ENCODE measurements at places on chromosomes 16 and 17. TPM values are rescaled to one million over a fixed set of nuclear protein-coding genes. Genes with fewer than 3 reads are reported as not detected.

GRCh38 chr17:34533806-34534527, 45.4 kb upstream of the TMEM132E start:
- no peak for DNase-seq

DNA sequence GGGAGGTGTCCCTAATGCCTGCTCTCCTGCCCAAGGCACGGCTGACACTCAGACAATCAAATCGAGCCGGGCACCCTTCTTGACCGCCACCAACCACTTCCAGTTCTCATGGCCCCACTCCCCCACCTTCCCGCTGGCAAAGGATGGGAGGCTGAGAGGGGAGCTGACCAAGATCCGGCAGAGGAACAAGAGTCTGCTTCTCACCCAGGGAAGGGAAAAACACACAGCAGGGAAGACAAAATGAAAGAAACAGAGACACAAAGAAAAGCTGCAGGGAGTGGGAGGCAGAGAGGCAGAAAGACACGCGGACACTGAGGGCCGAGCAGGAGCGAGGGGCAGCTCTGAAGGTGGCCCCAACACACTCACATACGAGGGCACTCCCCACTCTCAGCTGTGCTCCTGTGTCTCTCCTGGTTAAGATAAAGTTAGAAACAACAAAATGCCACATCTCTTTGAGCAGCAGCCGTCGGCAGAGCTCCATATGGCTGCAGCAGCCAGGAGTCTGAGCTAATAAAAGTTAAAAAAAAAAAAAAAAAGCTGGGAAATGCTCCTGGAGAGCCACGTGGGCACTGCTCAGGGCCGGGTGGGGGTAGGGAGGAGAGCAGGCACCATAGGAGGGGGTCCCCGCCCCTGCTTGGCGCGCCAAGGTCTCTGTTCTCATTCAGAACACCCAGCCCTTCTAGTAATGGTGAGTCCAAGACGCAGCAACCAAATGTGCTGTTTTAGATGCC, 7.4 kb downstream of the LRRC75A start:
- no peak for DNase-seq

GRCh38 chr17:38674014-38674748, 576 bp downstream of the EPOP start:
- DNase-seq, result no peak

DNA sequence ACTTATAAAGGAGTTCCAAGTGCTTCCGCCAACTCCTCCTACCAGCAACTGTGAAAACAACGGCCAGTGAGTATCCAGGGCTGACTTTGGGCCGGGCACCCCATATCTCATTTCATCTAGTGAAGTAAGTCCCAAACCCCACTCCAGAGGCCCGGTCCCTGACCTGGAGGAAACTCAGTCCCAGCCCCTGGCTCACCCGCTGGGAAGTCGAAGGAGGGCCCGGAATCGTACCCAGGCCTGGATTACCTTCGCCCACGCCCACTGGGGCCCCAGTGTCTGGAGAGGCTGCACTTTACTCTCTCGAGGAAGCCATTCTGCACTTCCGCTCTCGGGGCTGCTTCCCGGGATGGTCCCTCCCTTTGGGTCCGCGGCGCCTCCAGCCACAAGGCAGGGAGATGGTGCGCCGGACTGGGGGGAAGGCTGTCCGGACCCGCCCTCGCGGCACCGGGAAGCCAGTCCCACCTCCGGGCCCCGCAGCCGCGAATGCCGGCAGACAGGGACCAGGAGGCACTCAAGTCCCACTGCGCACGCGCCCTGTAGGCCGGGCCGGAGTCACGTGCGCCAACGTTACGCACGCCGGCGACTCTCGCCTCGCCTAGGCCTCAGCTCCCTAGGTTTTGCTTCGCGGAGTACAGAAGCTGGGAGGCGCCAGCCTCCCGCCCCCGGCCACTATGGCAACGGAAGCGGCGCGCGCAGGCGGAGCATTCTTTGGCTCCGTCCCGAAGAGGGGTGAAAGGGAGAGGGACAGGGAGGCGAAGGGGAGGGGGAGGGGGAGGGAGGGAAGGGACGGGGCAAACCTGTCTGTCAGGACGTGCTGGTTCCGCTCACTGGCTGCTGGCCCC, at the start of gene CMTR2:
Gene CMTR2, minus strand, starts transcription at position 513 of the 842 bp plus-strand sequence. CDS start 3,482 bp downstream, outside the sequence.
- DNase-seq, result peak; percentile 95

DNA sequence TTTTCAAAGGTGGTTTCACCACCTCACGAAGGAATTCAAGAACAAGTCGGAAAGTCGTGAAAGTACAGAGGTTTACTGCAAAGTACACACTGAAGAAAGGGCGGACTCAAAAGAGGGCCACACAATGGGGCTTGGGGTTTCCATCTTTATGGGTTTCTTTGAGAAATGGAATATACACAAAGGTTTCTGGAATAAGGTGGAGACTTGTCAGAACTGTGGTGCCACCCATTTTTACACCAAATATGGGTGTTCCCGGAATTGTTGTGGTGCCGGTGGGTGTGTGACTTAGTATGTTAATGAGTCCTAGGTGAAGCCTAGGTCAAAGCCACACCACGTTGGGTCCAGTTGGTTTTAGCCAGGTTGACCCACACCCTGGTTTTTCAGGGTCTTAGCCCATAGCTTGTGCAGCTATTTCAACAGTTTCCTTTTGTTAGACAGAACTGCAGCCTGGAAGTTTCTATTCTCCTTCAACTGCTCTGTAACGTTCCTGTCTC, 567 bp upstream of the GCSH start:
- DNase-seq, result peak; percentile 29

- no peak for DNase-seq
These were observed 25.5 kb downstream of the CDH5 start for GRCh38 chr16:66391726-66392670.

- DNase-seq, result no peak
These were observed 488.5 kb upstream of the SOX9 start for GRCh38 chr17:71632328-71632727.

DNA sequence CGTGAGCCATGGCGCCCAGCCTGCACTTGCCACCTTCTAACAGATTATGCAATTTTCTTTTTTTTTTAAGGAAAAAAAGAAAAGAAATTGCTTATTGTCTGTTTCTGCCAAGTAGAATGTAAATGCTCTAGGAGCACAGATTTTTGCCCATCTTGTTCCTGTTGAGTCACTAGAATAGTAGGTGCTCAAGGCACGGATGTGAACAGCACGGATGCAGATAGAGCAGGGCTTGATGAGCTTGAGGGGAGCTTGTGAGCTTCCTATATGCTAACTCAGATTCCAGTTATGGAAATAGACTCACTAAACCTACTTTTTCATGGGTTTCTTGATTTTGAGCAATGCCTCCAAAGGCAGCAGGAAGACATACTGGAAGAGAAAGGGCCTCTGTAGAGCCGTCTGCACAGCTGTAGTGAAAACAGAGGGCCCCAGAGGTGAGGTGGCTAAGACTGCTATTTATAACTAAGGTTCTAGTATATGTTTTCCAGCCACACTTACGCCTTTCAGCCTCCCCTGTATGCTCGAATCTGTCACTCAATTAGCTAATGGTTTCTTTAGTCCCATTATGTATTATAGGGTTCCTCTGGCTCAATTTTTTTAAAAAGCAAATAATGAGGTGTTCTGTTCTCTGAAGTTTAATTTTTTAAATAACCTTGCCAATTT, 72.8 kb downstream of the WWP2 start:
- DNase-seq, result no peak

- no peak for DNase-seq
These were observed 17.9 kb downstream of the NGFR start for GRCh38 chr17:49513044-49513395.

DNA sequence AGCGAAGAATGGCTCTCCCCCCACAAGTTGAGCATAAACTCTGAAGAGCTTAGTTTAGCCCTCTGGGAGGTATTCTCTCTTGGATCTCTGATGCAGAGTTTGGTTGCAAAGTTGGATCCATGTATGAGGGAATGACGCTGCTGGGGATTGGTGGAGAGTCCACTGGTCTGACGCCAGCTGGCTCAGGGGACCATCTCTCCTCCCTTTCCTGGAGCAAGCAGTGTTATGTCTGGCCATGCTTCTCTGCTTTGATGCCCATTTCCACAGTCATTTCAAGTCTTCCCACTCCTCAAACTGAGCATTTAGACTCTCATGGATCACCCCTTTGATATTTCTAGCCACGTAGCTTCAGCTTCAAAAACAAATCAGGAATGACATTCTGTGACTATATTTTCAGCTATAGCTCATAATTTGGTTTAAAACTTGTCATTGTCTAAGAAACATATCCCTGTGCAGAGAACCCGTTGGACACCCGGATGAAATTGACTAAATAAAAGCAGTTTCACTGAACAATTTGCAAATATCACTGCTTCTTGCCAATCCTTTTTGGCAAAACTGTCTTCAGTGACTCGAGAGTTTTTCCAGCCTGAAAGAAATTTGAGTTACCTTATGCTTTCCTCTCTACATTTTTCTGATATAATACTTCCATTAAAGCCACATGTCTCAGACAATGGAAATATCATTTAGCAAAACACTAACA, 193.4 kb upstream of the CDH11 start:
- no peak for DNase-seq

DNA sequence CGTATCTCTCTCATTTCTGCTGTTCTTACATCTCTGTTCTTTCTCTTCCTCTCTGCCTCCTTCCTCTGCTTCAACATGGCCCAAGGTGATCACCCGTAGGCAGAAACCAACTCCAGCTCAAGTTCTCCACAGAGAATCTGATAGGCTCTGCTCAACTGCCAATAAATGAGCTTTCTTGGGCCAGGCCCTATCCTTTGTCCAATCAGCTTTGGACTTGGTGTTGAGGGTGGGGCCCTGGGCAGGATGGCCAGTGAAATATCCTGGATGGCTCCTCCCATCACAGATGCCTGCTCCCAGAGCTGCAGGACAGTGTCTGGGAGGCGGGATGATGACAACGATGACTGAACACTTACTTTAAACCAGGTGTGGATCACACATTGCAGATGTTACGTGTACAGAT, 17.4 kb upstream of the BRD7 start:
- no peak for DNase-seq

DNA sequence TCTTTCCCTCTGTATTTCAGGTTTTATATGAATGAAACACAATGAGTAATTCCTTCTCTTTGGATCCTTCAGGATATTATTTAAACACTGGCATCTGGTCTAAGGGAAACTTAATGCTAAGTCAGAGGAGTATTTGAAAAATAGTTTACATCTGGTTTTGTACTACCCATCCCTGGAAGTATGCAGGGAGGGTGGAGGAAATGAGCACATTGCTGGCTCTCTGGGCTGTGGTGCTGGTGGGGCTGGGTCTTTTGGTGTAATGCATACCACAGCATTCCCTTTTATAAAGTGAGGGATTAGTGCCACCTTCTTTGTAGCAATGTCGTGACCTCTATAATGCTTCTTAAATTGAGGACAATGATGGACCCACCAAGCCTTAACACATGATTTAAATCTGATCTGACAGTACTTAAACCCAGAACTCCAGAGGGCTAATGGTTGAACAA, 105.5 kb upstream of the AXIN2 start:
- no peak for DNase-seq

- DNase-seq, result no peak
These were observed 36.6 kb upstream of the ADORA2B start for GRCh38 chr17:15908378-15908777.

DNA sequence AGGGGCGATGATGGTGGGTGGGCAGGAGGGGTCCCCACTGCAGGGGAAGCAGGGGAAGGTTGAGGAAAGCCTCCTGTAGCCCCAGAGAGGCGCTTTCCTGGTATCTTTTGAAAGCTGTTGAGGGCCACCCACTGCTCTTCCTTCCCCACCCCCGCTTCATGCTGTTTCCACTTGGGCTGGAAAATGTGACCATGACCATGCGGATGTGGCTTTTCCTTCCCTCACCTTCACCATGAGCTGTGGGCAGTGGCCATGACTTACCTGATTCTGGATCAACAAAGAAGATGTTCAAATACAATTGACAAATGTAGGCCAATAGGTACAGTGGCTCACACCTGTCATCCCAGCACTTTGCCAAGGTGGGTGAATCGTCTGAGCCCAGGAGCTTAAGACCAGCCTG, 13.8 kb downstream of the MVP start:
- DNase-seq, result no peak

GRCh38 chr16:50831751-50832150, 89.9 kb downstream of the CYLD start:
- DNase-seq, result no peak

DNA sequence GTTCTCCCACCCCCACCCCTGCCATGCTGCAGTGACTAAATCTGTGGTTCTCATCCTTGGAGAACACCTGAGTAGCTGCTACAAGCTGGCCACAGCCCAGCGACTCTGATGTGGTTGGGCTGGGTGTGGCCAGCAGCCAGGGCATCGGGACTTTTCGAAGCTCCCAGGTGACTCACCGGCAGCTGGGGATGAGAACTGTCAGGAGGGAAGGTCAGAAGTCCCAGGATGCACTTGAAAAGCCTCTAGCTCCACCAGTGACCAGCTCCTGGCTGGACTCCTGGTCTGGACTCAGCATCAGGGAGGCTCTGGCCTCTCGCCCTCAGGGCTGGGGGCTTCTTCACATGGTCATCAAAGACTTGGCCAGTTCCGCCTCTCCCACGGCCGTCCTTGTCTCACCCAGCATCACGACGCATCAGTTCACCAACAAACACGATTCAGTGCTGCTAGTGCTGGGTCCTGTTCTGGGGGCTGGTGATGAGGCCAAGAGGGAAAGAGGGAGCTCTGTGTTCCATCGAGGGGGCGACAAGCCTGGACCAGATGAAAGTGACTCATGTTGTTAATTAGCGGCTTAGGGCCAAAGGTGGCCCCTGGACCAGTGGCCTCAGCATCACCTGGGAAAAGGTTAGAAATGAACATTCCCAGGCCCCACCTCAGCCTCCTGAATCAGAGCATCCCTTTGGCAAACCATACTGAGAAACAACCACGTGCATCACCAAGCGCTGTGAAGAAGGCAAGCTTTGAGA, 3.9 kb upstream of the C17orf99 start:
- DNase-seq, result peak; percentile 75

DNA sequence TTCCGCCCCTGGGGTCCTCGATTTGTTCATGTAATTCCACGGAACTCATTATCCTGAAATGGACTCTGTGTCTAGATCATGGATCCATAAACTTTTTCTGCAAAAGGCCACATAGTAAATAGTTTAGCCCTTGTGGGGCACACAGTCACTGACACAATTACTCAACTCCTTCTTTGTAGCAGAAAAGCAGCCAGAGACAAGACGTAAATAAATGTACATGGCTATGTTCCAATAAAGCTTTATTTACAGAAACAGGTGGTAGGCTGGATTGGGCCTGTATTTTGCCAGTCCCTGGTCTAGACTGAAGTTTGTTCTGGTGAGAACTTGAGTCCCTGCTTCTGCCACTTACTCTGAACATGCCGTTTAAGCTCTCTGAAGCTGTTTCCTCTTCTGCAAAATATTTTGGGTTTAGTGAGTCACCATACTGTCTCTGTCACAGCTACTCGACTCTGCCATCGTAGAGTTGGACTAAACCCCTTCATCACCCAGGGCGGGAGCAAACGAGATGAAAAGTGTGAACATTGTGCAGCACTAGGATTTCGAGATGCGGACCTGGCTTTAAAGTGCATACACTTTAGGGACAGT, 61.9 kb upstream of the FOXF1 start:
- DNase-seq, result no peak

- no peak for DNase-seq
These were observed 4.2 kb downstream of the SMPD3 start for GRCh38 chr16:68444056-68444657.

PPM1E gene
- 0.22 TPM for total RNA-seq

CNTD1 gene
- total RNA-seq, result 2.4 TPM

IL34 gene
- total RNA-seq, result 0.89 TPM

CES5A gene
- not detected for total RNA-seq

NPIPA3 gene
- 2.5 TPM for total RNA-seq

PPY gene
- total RNA-seq, result not detected

ASIC2 gene
- total RNA-seq, result 2.2 TPM

PIEZO1 gene
- total RNA-seq, result 146 TPM

ALOX12B gene
- not detected for total RNA-seq

Data from left colon (tissue), 2 donors.